ENCODE measurements at places on chromosomes 3 and 15. TPM values are rescaled to one million over a fixed set of nuclear protein-coding genes. Genes with fewer than 3 reads are reported as not detected.

Gene GOLGA6D
- not detected for total RNA-seq

Gene MCTP2
- total RNA-seq, result 28.5 TPM

Gene PIERCE2
- not detected for total RNA-seq

Gene POC1A
- total RNA-seq, result 22.4 TPM

Gene STAB1
- 13.0 TPM for total RNA-seq

Gene ZPLD1
- total RNA-seq, result not detected

Gene ATP8B4
- 30.3 TPM for total RNA-seq

Gene TMCO5A
- total RNA-seq, result not detected

Gene TMEM212
- total RNA-seq, result not detected

Gene TJP1
- total RNA-seq, result not detected

- DNase-seq, result no peak
These were observed 3.9 kb upstream of the CCR3 start for GRCh38 chr3:46238386-46238785.

GRCh38 chr3:177596816-177597271, 399.6 kb upstream of the TBL1XR1 start:
- DNase-seq, result no peak

DNA sequence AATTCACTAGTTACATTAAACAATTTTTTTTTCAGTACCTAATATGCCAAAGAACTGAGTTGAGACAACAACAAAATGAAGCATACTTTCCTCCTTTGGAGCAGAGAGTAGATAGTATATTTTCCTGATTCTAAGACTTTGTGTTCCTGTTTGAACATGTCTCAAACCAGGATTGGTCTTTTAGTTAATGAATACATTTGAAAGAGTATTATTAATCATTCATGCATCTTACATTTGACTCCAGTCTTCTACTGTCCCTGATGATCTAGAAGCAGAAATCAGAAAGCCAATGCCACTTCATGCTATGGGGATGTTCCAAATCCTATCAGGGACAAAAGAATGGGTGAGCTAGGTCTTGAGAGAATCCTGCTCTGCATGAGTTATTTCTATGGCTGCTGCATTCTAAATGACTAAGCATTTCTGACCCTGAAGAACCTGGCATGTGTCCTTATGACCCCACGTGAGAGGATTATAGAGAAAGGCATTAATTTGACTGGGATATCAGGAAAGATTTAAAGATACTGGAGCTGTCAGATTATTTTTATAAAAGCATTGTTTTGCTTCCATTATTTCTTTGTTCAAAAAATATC, 32.9 kb upstream of the MBNL1 start:
- no peak for DNase-seq

- no peak for DNase-seq
These were observed 17.4 kb upstream of the SECISBP2L start for GRCh38 chr15:49063402-49064280.

GRCh38 chr3:175007306-175007705, 148.2 kb downstream of the NAALADL2 start:
- DNase-seq, result no peak

GRCh38 chr15:46848704-46849103, 868.6 kb upstream of the SEMA6D start:
- DNase-seq, result no peak

GRCh38 chr3:191882289-191882688, 421.3 kb downstream of the PYDC2 start:
- DNase-seq, result no peak

- no peak for DNase-seq
These were observed 130.5 kb downstream of the ST8SIA2 start for GRCh38 chr15:92524161-92524560.

DNA sequence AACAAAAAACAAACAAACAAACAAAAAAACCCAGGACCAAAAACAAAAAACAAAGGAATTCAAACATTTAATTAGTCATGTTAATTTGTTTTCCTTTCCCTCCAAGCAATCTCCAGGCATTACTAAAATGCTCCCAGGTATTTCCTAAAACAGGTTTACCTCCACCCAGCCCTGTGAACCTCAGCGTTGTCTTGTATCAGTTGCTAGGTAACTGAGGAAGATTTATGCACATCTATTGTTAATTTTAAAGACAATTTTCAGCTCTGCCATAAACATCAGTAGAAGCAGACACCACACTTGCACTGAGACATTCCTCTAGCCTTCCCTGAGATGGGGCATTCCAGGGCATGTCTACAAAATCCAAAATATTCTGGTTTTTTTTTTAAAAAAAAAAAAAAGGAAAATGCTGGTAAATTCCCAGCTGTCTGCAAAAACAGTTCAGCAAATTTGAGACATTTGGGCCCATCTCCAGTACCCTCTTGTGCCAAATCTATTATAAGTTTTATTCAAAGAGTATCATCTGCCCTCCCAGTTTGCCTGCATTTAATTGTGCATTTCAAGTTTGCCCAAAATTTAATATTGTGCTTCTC, 227.6 kb downstream of the ADAMTS9 start:
- no peak for DNase-seq

DNA sequence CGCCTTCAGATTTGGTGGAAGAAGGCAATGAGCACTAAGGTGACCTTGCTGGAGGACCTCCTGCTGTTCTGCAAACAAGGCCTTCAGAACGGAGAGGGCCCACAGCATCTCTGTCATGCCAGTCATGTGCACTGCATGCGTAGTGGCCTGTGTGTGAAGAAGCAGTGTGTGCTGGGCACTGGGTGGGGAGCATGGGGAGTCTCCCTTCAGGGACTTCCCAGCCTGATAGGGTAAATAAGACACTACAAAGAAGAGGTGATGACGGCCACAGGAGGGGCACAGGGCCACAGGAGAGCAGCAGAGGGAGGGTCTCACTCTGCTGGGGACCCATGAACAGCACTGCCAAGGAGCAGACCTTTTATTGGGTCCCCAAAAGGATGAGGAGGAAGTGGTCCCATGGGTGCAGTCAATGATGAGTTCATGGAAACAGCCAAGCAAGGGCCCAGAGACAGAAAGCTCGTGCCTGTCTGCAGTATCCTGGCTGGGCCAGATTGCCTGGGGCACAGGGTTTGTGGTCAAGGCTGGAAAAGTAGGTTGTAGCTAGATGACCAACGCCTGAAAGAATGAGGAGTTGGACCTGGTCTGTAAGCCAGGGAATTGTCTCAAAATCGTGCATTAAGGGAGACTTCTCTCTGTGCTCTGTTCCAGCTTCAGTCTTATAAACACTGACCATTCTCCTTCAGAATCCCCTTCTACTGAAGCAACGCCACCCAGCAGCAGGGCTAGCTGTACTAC, 67.8 kb upstream of the SEC61A1 start:
- DNase-seq, result no peak

Measured in activated naive CD8-positive, alpha-beta T cell treated with anti-CD3 and anti-CD28 coated beads, Interleukin-2, amount 10 ng/mL, durations not matched to agents 7 days and 5 days (primary cell).